SIG-M5 (cell line): ENCODE measurements at places on chromosomes 5 and 9.
A peak's percentile ranks its signal among the peaks of the same experiment; 100 is the strongest.

- DNase-seq: no peak
Observed at GRCh38 chr9:126347911-126348760, 21.5 kb downstream of the MVB12B start.

DNA sequence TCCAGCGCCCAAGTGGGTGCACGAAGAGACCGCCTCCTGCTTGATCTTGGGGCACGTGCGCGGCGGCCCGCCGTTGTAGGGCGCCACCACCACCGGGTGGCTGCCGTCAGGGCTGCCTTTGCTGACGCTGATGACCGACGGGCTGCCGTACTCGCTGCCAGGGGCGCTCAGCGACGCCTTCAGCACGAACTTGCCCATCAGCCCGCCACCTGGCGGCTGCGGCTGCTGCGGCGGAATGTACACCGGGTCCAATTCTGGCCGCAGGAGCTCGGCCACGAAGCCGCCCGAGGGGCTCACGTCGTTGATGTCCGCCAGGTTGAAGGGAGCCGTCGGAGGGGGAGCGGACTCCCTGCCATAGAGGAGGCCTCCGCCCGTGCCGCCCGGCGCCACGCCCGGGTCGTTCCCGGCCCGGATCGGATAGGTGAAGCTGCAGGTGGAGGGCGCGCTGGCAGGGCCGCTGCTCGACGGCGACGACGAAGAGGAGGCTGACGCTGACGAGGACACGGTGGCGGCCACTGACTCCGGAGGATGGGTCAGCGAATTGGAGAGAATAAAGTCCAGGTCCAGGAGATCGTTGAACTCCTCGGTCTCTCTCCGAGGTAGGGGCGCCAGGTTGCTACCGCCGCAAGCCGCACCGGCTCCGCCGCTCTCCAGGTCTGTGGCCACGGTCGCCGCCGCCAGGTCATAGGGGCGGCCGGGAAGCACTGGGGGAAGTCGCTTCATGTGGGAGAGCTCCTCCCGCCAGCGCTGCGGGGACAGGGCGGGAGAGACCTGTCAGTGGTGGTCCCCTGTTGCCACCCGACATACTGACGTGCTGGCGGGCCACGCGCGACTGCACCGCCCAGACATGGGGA, 1.8 kb downstream of the KLF4 start:
- DNase-seq: no peak

DNA sequence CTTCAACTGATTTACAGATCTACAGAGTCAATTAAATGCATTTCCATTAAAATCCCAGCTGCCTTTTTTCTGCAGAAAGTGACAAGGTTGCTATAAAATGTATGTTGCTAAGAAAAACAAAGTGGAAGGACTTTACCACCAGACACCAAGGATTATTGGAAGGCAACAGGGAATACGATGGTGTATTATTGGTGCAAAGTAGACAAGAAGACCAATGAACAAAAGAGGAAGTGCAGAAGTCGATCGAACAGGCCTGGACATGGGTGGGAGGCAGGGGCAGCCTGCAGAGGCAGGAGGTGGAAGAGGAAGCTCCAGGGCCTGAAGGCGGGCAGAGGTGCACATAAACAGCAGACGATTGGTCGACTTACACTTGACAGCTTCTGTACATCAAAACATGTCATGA, 10.6 kb upstream of the SLC6A19 start:
- DNase-seq: peak; percentile 4

DNA sequence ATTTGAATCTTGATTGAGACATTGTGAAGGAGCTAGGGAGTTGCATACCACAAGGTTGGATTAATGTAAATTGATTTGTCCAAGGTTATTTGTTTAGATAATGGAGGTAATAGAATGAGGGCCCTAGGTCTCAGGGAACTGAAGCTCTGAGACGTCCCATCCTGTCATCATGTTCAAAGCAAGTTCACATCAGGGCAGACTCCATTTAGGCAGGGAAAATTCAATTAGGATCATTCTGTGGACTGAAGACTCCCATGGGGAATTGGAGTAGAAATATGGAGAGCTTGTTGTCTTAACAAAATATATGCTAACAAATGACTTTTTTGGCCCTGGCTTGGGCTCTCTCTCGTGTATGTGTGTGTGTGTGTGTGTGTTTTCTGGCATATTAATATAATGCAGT, 722.0 kb upstream of the ADAMTS16 start:
- no peak for DNase-seq

GRCh38 chr9:23538067-23538402, 288.0 kb downstream of the ELAVL2 start:
- DNase-seq: no peak

GRCh38 chr9:137556069-137556838, 4.6 kb downstream of the MRPL41 start:
- DNase-seq: no peak

DNA sequence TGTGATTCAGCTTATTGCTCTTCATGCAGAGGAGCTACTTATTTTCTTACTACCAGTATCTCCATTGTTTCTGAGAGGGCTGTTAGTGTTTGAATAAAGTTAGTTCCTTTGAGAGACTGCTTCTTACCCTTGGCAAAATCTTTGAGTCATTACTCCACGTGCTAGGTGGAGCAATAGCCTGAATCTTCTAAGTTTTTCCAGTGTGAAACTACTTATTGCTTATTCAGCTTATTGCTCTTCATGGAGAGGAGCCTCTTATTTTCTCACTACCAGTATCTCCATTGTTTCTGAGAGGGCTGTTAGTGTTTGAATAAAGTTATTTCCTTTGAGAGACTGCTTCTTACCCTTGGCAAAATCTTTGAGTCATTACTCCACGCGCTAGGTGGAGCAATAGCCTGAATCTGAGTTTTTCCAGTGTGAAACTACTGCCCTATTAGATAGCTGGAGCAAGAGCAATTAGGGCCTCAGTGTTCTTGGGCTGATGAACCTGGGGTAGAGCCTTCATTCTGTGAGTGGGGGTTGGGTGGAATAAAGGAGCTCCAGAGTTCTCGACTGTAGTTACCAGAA, 41.9 kb downstream of the GPBP1 start:
- no peak for DNase-seq

DNA sequence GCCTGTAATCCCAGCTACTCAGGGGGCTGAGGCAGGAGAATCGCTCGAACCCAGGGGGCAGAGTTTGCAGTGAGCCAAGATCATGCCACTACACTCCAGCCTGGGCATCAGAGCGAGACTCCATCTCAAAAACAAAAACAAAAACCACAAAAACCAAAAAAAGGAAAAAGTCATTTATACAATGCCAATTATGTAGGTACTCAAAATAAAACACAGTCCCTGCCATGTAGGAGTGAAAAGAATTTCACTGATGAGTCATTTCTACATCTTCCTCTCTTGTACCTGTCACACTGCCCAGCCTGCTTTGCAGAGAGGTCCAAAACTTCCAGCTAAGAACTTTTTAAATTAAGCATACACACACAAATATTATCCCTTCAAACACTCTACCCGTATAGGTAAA, 215.8 kb downstream of the EPB41L4A start:
- no peak for DNase-seq

- DNase-seq: no peak
Observed at GRCh38 chr5:110865400-110866094, 126.7 kb downstream of the SLC25A46 start.

DNA sequence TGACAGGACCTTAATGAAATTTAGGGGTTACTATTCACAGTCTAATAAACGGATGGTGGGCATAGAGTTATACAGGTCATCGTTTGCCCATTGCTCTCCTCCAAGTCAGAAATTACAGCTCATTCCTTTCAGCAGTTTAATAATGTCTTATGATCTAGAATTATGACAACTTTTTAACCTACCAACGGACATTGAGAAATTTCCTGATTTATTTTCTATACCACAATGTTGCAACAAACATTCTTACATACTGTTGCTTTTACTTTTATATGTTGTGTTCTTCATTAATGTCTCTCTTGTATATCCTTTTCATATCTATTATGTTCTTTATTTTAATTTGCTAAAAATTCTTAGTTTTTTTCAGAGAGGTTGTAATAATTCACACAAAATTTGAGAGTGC, 152.8 kb upstream of the PRLR start:
- DNase-seq: no peak

DNA sequence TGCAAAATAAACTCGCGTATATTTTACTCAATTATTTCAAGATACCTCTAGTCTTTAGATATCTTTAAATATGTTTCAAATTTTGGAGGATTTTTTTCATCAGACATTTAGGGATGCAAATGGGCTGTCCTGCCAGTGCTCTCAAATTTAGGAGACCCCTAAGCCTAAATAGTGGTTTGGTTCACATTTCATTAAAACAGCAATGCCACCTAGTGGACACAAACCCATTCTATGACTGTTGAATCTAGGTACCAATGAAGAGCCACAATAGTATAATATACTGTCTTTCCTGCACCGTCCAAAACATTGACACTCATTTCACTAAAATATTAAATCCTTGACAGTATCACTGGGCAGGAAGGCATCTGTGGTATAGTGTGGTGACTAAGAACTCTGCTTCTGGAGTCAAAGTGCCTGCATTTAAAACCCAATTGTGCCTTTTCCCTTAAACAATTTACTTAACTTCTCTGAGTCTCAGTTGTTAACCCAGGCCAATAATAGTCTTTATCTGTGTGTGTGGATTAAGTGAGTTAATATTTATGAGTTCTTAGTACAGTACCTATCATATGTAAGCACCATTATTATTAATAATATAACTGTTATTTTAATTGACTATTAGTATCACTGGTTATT, 148.0 kb downstream of the RORB start:
- no peak for DNase-seq

DNA sequence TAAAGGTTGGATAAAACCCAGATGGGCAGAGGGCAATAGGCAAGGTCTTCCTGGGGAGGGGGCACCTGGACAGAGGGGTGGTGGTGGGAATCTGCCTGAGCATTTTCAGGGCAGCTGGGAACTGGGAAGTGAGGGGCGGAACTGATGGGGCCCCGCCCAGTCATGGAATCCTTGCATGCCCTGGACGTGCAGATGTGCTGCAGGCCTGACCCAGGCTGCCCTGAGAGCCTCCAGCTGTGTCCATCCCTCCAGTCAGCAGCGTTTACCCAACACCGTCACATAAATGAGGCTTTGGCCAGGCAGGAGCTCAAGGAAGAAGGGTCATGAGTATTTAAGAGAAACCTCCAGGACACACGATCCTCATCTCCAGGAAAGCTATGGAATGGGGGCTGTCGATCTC, 70.3 kb downstream of the DAB2IP start:
- no peak for DNase-seq

GRCh38 chr5:56656846-56657726, 158.3 kb upstream of the MAP3K1 start:
- no peak for DNase-seq

DNA sequence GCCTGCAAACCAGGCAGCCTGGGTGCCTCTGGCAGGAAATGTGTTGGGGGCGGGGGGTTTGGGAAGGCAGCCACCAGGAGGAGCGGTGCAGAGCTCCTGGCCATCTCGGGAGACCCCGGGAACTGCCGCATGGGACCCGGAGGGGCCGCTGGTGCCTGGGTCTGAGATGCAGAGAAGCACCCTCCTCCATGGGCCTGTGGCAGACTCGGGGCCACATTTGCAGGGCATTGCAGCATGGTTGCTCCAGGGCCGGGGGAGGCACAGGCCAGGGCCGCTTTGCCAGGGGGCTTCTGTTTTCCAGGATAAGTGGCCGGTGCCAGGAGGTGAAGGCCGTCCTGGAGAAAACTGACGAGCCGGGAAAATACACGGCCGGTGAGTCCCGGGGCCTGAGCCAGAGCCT, 1.7 kb downstream of the LCN1 start:
- DNase-seq: no peak

GRCh38 chr9:109107402-109108240, 12.1 kb downstream of the TMEM245 start:
- no peak for DNase-seq

DNA sequence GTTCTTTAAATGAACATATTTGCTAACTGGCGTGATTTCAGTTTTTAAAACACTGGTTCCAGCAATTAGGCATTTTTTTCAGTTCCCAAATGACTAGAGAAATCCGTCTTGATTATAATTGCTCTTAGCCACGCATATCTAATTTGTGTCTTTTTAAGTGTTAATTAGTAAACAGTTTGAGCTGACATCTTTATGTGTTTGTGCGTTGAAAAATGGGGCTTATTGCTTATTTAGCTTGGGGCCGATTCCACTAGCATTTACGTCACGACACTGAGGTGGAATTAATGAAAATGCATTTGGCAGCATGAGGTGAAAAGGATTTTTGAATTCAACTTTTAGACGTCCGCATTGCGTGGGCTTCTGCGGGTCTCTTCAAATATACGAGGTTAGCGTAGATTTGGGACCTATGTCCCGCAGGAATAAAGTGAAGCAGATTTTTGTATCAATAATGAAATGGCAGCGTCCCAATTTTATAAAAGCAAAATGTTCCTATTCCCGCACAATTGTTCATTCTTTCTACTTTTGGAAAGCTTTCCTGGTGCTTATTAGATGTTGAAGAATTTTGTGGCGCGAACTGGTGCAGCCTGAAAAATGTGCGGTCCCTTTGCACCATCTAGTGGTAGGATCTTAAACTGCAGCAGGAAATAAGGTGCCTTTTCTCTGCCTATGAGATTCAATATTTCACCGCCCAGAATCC, 122.7 kb upstream of the LMX1B start:
- DNase-seq: no peak

- DNase-seq: no peak
Observed at GRCh38 chr5:10556893-10557746, 6.8 kb upstream of the ANKRD33B start.

GRCh38 chr5:101897914-101898313, 398.2 kb downstream of the SLCO4C1 start:
- DNase-seq: no peak

GRCh38 chr9:106745457-106745856, 117.5 kb upstream of the ZNF462 start:
- no peak for DNase-seq

GRCh38 chr5:167888393-167888792, 403.1 kb upstream of the WWC1 start:
- no peak for DNase-seq

GRCh38 chr5:157342822-157343402, 77.0 kb downstream of the CYFIP2 start:
- DNase-seq: no peak

- no peak for DNase-seq
Observed at GRCh38 chr5:61669531-61669930, 337.5 kb downstream of the ZSWIM6 start.

GRCh38 chr5:10621832-10622231, 58.0 kb downstream of the ANKRD33B start:
- peak; percentile 54 for DNase-seq

GRCh38 chr5:155254399-155254798, 240.8 kb downstream of the KIF4B start:
- no peak for DNase-seq

DNA sequence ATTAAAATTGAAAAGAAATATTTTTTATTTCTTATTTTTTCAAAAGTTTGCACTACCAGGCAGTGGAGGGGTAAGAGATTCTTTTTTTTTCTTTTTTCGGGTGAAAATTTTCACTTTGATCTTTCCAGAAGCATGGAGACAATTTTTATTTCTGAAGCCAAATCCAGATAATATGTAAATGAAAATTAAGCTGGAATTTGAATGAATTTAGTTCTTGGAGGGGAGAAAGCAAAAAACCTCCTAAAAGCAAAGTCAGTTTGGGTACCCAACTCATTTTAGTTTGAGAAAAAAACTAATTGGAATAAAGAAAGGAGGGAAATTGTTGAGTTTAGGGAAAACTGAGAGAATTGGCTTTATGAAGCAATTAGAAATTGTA, 872 bp downstream of the ZNF618 start:
- DNase-seq: no peak

- DNase-seq: no peak
Observed at GRCh38 chr5:115855959-115856358, 14.2 kb downstream of the AP3S1 start.

- DNase-seq: no peak
Observed at GRCh38 chr5:36444582-36445418, 143.1 kb upstream of the RANBP3L start.
